ENCODE measurements at places on chromosomes 6 and 20. TPM values are rescaled to one million over a fixed set of nuclear protein-coding genes. Genes with fewer than 3 reads are reported as not detected.

The PSORS1C2 gene
- polyA plus RNA-seq: not detected

The DACT2 gene
- polyA plus RNA-seq: not detected

The PNLDC1 gene
- not detected for polyA plus RNA-seq

The AVP gene
- not detected for polyA plus RNA-seq

The KIF25 gene
- not detected for polyA plus RNA-seq

DNA sequence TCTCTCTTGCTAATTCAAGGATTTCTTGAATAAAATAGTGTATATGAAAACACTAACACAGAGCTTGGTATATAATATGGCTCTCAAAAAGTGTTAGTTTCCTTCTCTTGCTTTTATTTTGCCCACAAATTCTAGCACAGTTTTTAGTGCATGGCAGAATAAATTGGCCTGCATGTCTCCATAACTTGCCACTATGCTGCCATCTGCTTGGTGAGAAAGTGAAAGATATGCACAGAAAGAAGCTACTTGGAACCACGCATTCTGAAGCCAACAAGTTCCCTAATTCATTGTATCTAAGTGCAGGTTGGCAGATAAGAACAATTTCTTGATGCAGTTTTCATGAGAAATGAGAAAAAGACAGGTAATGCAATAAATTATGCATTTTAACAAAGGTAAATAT is 101.2 kb downstream of the EPHA7 start:
- DNase-seq: no peak

- DNase-seq: no peak
Observed at GRCh38 chr20:9367746-9368145, 146.6 kb upstream of the LAMP5 start.

- DNase-seq: peak; percentile 8
Observed at GRCh38 chr6:130362128-130362527, 3.7 kb upstream of the TMEM200A start.

GRCh38 chr6:155341130-155341828 is 27.0 kb upstream of the TFB1M start:
- no peak for DNase-seq

GRCh38 chr6:105921781-105922180 is 164.4 kb upstream of the PRDM1 start:
- no peak for DNase-seq

GRCh38 chr20:32610472-32611218 is 25.5 kb upstream of the NOL4L start:
- DNase-seq: no peak

DNA sequence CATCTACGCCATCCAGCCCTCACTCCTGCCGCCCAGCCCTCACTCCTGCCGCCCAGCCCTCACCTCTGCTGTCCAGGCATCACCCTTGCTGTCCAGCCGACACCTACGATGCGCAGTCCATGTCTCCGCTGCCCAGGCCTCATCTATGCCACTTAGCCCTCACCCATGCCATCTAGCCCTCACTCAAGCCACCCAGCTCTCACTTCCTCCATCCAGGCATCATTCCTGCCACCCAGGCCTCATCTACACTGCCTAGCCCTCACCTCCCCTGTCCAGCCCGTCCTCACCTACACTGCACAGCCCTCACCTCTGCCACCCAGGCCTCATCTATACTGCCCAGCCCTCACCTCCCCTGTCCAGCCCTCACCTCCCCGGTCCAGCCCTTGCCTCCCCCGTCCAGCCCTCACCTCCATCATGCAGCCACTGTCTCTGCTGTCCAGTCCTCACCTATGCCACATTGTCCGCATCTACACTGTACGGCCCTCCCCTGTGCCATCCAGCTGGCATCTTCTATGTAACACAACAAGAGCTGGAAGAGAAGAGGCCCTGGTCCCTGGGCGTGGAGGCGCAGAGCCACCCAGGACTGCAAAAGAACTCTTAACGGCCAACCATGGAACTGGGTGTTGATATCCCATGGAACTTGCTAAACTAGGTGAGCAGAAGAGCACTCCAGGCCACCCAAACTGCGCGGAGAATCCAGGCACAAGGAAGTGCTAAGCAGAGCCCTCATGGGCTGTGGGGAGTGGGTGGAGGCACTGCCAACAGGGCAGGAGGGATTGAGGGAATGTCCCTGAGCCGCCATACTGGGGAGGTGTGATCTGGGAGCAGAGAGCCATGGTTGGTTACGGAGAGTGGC is 31.0 kb downstream of the RNASET2 start:
- no peak for DNase-seq

GRCh38 chr6:149852180-149852579 is 12.0 kb downstream of the LRP11 start:
- no peak for DNase-seq

- DNase-seq: no peak
Observed at GRCh38 chr20:43987531-43987930, 72.9 kb downstream of the TOX2 start.

DNA sequence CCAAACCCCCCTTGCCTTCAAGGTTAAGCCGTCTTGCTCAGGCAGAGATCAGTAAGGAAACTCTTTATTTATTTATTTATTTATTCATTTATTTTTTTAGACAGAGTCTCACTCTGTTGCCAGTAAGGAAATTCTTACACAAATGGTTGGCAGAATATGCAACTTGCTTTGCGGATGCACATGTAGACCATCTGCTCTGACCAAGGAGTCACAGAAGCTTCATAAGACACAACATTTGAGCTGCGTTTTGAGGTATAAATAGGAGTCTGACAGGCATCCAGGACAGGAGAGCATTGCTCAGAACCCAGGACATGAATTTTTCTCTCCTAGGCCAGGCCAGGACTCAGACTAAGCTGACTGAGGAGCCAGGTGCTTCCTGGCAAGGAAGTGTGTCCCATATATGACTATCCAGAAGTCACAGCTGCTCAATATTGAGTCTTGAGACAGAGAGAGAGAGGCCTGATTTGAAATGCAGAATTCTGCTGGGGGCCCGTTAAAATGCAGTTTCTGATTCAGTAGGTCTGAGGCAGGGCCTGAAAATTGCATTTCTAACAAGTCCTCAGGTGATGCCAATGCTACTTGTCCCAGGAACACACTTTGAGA is 43.9 kb downstream of the HLA-A start:
- DNase-seq: no peak
